ENCODE measurements at places on chromosomes 11 and 22.

GRCh38 chr22:18023509-18024275 is 669 bp downstream of the MICAL3 start:
- DNase-seq = peak; percentile 82

DNA sequence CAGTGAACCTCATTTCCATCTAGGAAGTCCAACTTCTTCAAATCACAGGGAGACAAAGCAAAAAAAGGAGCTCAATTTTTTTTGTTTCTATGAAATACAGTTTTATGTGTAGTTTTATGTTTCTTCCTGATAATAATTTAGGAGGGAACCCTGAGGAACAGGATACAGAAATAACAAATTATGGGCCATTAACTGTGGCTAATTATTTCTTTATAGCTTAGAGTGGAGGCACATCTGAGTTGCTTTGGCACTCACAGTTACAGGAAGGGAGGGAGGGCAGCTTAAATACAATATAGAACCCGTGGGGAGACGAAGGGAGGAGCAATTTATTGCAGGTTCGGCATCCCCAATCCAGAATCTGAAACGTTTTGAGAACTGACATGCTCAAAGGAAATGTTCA is 37.1 kb upstream of the HORMAD2 start:
- no peak for DNase-seq

DNA sequence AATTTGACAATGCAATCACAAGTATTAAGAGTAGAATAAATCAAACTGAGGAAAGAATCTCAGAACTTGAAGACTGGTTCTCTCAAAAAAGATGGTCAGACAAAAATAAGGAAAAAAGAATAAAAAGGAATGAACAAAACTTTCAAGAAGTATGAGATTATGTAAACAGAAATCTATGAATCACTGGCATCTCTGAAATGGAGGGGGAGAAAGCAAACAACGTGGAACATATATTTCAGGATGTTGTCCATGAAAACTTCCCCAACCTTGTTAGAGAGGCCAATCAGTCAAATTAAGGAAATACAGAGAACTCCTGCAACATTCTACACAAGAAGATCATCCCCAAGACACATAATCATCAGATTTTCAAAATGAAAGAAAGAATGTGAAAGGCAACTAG is 235.7 kb downstream of the SBF2 start:
- DNase-seq = no peak

DNA sequence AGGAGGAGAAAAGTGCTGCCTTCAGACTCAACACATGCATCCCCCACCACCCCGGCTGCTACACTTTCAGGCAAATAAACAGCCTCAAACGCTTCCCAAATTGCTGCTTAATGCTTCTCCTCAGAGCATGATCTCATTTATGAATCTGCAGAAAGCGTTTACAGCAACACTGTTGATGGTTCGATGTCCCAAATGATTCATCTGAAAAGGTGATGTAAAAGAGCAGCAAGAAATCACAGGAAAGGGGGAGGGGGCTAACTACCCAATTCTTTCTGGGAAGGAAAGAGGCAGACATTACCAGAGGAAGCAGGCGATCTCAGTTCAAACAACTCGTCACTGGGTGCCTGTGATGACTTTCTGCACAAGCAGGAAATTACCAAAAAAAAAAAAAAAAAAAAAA is 119.6 kb downstream of the TENM4 start:
- DNase-seq = no peak
